Stimulated activated CD8-positive, alpha-beta memory T cell treated with anti-CD3 and anti-CD28 coated beads, Interleukin-2, amount 100 ng/mL, for 48 hours (primary cell): ENCODE measurements at places on chromosomes 4 and X.

- no peak for DNase-seq
Measured at GRCh38 chr4:6043843-6044242, 25.6 kb upstream of the C4orf50 start.

DNA sequence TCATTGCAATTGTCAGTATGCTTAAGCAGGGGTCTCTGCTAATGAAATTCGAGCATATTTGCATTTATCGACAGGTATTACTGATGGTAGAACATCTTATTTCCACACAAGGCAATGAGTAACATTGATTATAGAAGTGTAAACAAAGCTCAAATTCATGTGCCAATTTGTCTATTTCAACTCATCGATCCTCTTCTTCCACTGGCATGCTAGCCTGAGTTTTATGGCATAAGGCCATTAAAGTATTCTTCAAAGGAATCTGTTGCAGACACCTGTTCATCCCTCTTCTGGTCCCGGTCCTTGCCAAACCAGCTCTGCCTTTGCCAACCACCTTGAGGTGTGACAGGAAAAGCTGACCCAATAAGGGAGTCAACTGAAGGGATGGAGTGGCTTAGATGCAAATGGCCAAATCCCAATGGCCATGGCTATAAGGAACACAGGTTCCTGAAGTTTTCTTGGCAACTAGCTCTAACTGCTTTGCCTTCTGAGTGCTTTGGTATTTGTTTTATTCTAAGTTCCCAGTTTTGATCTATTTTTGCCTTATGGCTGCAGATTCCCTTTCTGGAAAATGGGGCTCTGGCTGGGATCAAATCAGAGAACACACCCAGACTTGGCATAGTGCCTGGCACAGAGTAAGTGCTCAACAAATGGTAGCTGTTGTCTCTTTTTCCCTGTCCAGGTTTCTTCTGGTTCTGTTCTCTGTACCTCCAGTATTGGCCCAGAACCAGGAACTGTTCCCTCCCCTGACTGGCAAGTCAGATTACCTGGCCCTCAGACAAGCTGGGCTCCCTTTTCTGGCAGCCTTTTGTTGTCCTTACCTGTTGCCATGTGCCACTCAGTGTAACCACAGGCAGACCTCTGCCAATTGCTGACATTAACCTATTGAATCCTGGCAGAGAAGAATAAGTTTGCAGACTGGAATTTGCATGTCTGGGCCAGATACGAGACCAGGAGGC is 63.1 kb downstream of the RTL9 start:
- no peak for DNase-seq

DNA sequence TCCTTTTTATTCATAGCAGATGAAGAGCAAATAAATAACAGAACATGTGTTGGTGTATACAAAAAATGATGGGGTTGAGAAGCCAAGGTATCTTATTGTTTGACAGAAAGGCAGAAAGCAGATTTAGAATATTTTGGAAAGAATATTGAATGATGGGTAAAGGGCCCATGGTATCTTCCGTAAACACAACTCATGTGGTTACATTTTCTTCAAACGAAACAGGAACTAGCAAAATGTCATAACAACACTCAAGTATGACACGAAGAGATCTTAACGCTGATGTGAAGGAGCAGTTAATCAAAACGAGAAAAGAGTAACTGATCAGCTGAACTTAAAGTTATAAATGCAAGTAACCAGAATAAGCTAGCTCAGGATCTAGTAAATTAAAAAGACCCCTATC is 195.7 kb upstream of the GK2 start:
- no peak for DNase-seq

GRCh38 chr4:112448306-112449132 is 67.5 kb downstream of the NEUROG2 start:
- no peak for DNase-seq

- DNase-seq = no peak
Measured at GRCh38 chrX:18577400-18577799, 94.5 kb downstream of the RS1 start.

DNA sequence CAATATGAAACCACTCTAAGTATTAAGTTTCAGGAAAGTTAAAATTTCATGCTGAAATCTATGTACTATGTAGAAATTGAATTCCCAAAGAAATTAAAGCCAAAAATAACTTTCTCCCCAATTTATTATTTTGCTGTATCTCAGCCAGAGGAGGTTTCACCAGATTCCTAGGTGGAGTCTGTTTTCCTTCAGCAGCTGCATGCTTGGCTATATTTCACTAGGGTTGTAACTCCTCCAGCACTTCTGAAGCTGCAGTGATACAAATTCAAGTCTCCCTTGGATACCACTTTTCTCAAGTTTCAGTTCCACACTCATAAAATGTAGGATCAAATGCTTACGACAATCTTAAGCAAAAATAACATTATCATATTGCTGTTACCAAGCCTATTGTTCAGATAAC is 41.2 kb upstream of the ZC4H2 start:
- DNase-seq = no peak

GRCh38 chr4:3233391-3234071 is 15.4 kb upstream of the MSANTD1 start:
- no peak for DNase-seq

GRCh38 chr4:165680821-165681220 is 192.2 kb upstream of the TLL1 start:
- no peak for DNase-seq

GRCh38 chr4:86089781-86090323 is 270.0 kb downstream of the MAPK10 start:
- no peak for DNase-seq

- DNase-seq = no peak
Measured at GRCh38 chr4:143289370-143289769, 47.3 kb upstream of the GAB1 start.
